ENCODE measurements at places on chromosomes 4 and X.

DNA sequence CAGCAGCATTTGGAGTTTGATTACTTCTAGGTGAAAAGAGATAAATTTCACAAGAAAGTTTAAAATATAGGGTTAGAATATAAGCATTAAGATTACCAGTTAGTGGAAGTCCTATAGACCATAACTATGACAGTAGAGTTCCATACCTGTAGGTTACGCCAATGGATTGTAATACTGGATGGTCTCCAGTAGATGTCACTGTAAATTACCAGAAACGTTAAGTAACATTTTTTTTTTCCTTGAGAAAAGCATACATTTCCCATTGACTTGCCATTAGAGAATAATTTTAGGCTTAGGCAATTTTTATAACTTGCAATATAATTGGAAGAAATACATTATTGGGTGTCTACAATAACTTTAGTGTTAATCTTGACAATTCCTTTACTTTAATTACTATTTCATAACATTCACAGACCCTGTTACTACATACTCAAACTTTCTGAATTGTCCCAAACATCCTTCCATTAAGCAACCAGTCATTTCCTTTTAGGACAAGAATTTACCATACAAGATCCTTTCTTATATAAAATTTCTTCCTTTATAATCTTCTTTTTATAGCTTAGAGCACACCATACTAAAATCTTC lies 304.1 kb upstream of the TECRL start:
- DNase-seq: no peak

- no peak for DNase-seq
These were observed 77.7 kb downstream of the CC2D2A start for GRCh38 chr4:15547392-15547791.

DNA sequence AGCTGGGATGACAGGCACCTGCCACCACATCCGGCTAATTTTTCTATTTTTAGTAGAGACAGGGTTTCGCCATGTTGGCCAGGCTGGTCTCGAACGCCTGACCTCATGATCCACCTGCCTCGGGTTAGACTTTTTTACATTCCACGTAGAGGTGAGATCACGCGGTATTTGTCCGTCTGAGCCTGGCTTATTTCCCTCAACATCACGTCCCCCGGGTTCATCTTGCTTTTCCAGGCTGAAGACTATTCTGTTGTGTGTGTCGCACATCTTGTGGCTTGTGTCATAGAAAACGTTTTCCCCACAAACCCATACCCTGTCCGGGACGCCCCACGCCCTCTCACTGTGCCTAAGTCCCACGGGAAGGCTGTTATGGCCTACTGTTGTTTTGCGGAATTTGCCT lies 185.3 kb downstream of the CRLF2 start:
- DNase-seq: no peak

DNA sequence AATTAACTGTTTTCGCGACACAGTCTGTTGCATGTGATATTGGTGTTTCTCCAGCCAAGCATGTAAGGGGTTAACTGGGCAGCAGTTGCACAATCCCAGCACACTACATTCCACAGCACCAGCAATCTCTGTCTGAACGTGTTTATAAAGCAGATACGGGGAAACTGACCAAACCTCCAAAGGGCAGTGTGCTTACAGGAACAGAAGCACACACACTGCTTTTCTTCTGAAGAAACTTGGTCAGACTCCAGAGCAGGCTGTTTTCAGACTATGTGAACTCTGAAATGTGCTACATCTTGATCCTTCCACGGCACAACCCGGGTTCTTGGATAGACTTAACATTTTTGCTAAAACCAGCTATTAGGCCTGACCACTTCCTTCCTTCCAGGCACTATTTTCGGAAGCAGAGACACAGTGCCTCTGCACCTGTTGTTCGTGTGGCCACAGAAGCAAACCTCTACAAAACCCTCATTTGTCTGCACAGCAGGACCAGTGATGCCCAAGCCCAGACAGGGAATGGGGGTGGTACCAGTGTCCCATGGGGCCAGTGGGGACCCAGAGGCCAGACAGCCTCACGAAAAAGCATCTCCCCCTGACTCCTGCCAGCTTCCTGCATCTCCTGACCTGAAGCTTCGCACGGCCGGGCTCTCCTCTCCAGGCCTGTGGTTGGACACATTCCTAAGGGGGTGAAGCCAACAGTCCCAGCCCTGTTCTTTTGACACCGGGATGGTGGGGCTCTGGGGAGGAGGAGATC lies 90.1 kb downstream of the IRF2 start:
- no peak for DNase-seq

DNA sequence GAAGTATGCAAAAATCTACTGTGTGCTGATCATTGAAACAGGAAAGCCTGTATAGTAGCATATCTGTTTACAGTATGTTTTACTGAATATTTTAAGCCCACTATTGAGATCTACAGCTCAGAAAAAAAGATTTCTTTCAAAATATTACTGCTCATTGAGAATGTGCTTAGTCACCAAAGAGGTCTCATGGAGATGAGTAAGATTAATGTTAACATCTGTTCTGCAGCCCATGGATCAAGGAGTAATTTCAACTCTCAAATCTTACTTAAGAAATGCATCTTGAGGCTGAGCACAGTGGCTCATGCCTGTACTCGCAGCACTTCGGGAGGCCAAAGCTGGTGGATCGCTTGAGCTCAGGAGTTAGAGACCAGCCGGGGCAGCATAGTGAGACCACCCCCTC lies 3.3 kb downstream of the RNF4 start:
- DNase-seq: no peak

GRCh38 chr4:98501383-98501782 lies 157.0 kb downstream of the TSPAN5 start:
- no peak for DNase-seq

All from vagina (tissue), 2 donors.